ENCODE measurements at places on chromosomes 11 and 22. TPM values are rescaled to one million over a fixed set of nuclear protein-coding genes. Genes with fewer than 3 reads are reported as not detected.
A peak's percentile ranks its signal among the peaks of the same experiment; 100 is the strongest.

Gene SAA1
- not detected for total RNA-seq

DNA sequence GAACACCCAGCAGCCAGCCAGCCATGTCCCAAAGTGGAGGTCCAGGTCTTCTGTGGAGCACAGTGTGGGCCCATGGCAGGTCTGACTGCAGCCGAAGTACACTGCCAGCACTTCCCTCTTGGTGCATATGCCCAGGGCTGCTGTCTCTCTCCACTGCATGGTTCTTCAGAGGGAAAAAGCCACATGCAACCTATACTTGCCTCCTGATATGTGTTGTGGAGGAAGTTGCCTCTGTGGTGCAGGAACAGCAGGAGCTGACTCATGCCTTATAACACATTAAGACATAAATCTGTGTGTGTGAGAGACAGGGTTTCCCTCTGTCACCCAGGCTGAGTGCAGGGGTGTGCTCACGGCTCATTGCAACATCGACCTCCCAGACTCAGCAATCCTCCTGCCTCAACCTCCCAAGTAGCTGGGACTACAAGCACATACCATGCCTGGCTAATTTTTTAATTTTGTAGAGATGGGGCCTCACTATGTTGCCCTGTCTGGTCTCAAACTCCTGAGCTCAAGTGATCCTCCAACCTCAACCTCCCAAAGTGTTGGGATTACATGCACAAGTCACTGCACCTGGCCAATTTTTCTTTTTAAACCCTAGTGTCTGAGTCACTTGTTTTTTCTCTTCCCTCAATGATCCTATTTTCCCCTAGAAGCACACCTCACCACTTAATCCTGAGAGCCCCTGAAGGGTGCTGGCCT is 98.8 kb downstream of the MPPED2 start:
- H3K27me3 ChIP-seq: no peaks in the 10 kb centered on the region
- no peak overlapping the region for H3K27ac ChIP-seq
- no peak for DNase-seq
- no peaks in the 10 kb centered on the region for H3K4me1 ChIP-seq
- no peak overlapping the region for H3K4me3 ChIP-seq

DNA sequence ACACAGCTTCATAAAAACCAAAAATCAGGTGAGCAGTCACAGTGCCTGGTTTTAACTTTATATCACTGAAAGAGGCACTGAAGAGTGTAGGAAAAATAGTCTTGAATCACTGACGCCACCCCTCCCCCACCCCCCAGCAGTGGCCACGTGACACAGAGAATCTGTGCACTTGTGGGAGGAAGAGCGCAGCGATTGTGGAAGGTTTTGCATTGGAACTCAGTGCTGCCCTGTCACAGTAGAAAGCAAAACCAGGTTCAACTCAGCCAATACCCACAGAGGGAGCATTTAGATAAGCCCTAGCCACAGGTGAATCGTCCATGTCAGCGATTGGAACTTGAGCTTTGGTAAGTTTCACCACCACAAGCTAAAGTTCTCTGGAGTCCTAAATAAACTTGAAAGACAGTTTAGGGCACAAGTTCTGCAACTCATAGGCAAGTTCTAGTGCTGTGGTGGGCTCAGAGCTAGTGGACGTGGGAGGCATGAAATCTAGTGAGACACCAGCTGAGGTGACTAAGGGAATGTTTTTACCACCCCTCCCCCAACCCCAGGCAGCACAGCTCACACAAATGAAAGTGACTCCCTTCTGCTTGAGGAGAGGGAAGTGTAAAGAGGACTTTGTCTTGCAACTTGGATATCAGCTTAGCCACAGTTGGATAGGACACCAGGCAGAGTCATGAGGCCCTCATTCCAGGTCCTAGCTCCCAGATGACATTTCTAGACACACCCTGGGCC is 13.3 kb downstream of the OR52B2 start:
- no peaks in the 10 kb centered on the region for H3K4me1 ChIP-seq
- H3K36me3 ChIP-seq: no peaks in the 10 kb centered on the region
- no peak overlapping the region for H3K4me3 ChIP-seq
- H3K27me3 ChIP-seq: no peaks in the 10 kb centered on the region

DNA sequence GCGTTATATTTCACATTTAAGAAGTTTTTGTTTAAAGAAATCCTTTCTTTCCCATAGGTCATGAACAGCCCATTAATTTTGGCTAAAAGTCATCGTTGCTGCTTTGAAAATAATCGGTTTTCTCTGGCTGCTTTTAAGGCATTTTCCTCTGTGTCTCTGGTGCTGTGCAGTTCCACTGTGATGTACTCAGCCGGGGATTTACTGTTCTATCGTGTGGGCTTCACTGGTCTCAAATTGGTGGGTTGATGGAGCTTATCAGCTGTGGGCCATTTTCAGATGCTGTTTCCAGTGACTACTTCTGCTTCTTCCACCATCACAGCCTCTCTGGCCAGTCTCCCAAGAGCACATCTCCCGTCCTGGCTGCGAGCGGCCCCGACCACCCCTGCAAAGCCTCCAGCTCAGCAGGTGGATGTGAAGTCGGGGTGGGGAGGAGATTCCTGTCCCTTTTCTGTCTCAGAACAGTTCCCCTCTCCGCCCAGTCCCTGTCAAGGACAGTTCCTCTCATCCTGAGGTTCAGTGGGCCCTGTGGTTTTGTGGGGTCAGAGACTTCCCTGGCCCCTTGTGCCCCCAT is 20.3 kb downstream of the IFITM10 start:
- H3K27ac ChIP-seq: no peak overlapping the region
- no peaks in the 10 kb centered on the region for H3K36me3 ChIP-seq
- H3K4me1 ChIP-seq: peaks cover 35% of the 10 kb centered on the region

DNA sequence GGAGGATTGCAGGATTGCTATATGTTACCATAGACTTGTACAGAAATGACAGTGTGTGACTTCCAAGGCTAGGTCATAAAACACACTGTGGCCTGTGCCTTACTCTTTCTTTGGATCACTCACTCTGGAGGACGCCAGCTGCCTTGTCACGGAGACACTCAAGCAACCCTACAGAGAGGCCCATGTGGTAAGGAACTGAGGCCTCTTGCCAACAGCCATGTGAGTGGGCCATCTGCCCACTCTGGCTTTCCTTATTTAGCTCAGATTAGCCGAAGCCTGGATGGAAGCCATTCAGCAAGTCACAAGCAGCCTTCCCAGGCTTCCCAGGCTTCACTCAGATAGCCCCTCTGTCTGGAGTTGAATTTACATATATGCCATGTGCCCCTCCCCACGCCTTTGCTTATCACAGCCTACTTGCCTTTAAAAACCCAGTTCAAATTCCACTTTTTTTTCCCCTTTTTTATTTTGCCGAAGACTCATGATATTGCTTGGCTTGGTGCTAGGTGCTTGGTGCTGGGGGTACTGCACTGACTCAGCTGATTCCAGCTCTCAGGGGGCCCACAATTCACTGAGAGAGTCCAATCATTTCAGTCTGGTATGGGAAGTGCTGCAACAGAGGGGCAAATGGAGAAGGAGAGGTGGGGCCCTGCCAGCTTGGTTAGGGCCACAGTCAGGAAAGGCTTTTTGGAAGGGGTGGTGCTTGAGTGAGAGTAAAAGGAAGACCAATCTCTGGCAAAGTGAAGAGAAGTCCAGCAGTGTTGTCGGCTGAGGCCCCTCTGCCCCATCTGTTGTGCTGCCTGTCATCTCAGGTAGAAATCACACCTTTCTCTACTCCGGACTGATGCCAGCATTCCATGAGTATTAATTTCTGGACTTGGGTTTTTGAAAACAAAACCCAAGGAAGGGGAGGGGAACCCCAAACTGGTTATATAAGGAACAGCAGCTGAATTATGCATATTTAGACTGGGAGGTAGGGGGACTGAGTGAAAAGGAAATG is 14.5 kb upstream of the P4HA3 start:
- no peak overlapping the region for H3K27ac ChIP-seq
- DNase-seq: no peak
- H3K4me1 ChIP-seq: no peaks in the 10 kb centered on the region
- H3K27me3 ChIP-seq: no peaks in the 10 kb centered on the region
- H3K36me3 ChIP-seq: peaks cover 3% of the 10 kb centered on the region
- no peak overlapping the region for H3K4me3 ChIP-seq

DNA sequence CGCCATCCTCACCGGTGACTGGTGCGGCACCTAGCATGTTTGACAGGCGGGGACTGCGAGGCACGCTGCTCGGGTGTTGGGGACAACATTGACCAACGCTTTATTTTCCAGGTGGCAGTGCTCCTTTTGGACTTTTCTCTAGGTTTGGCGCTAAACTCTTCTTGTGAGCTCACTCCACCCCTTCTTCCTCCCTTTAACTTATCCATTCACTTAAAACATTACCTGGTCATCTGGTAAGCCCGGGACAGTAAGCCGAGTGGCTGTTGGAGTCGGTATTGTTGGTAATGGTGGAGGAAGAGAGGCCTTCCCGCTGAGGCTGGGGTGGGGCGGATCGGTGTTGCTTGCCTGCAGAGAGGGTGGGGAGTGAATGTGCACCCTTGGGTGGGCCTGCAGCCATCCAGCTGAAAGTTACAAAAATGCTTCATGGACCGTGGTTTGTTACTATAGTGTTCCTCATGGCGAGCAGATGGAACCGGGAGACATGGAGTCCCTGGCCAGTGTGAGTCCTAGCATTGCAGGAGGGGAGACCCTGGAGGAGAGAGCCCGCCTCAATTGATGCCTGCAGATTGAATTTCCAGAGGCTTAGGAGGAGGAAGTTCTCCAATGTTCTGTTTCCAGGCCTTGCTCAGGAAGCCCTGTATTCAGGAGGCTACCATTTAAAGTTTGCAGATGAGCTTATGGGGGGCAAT is 1.1 kb downstream of the NEAT1 start:
- H3K4me3 ChIP-seq: peak overlapping the region; percentile 92
- no peaks in the 10 kb centered on the region for H3K27me3 ChIP-seq
- H3K36me3 ChIP-seq: no peaks in the 10 kb centered on the region

GRCh38 chr11:112292785-112293407 is 32.2 kb upstream of the PLET1 start:
- no peaks in the 10 kb centered on the region for H3K27me3 ChIP-seq
- H3K4me3 ChIP-seq: no peak overlapping the region
- peaks cover 23% of the 10 kb centered on the region for H3K4me1 ChIP-seq
- no peak for DNase-seq
- H3K27ac ChIP-seq: no peak overlapping the region

GRCh38 chr11:92376146-92376599 is 151.6 kb downstream of the FAT3 start:
- H3K4me3 ChIP-seq: no peak overlapping the region
- H3K27me3 ChIP-seq: no peaks in the 10 kb centered on the region
- H3K36me3 ChIP-seq: no peaks in the 10 kb centered on the region
- H3K4me1 ChIP-seq: no peaks in the 10 kb centered on the region
- no peak for DNase-seq

DNA sequence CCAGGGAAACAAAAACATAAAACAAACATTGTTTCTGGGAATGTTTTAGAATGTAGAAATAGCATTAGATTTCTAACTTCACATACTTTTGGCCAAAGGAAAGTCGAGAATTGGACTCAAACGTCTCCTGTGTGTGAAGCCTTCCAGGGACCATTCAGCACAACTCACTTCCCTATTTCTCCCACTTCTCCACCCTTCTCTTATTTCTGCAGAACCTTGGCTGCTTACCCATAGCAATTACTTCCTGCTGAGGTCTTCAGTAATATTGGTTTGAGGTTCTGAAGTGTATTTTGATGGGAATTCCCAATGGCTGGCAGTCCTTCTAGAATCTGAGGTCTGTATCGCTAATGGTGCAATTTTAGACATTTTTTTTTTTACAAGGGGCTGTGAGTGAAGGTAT is 158.3 kb upstream of the SNX19 start:
- no peak for DNase-seq
- no peak overlapping the region for H3K4me3 ChIP-seq
- no peak overlapping the region for H3K27ac ChIP-seq
- no peaks in the 10 kb centered on the region for H3K27me3 ChIP-seq
- H3K4me1 ChIP-seq: no peaks in the 10 kb centered on the region
- H3K36me3 ChIP-seq: no peaks in the 10 kb centered on the region

GRCh38 chr11:10498426-10499250 is 42.3 kb downstream of the RNF141 start:
- H3K27me3 ChIP-seq: no peaks in the 10 kb centered on the region
- H3K4me1 ChIP-seq: no peaks in the 10 kb centered on the region
- no peak for DNase-seq
- H3K27ac ChIP-seq: no peak overlapping the region
- no peak overlapping the region for H3K4me3 ChIP-seq
- H3K36me3 ChIP-seq: peaks cover 45% of the 10 kb centered on the region
